ENCODE measurements at places on chromosomes 6 and 20. TPM values are rescaled to one million over a fixed set of nuclear protein-coding genes. Genes with fewer than 3 reads are reported as not detected.

DNA sequence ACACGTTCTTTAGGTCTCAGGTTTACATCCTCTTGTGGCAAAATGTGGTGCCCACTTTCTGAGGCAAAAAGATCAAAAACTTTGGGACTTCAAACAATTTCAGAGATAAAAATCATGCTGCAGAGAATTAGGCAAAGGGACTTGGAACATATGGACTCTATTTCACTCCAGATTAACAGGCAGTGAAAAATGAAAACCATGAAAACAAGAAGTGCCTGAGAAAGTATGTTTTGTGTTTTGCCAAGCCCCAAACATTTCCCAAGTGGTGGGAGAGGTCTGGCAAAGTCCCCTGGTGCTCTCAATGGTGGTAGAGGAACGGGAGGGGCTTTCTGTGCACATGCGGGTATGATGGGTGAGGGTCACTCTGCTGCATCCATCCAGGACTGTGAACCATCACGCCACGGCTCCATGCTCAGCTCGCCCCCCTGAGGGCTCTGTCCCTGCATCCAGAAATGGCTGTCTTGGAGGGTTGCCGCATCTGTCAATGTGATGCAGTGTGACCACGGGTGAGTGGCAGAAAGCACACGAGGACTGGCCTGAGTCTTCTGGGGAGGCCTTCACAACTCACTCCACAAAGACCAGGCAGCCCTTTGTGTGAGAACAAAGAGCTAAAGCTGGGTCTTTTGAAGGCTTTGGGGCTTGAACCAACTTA, 43.2 kb upstream of the TBC1D7 start:
- H3K27ac ChIP-seq: no peak overlapping the region
- no peaks in the 10 kb centered on the region for H3K36me3 ChIP-seq
- H3K4me1 ChIP-seq: no peaks in the 10 kb centered on the region

GRCh38 chr6:130116273-130116672, 97.9 kb downstream of the L3MBTL3 start:
- DNase-seq: no peak
- no peaks in the 10 kb centered on the region for H3K4me1 ChIP-seq
- no peaks in the 10 kb centered on the region for H3K27me3 ChIP-seq
- H3K36me3 ChIP-seq: peaks cover 2% of the 10 kb centered on the region

The HCRTR2 gene
- total RNA-seq: not detected

The POM121L2 gene
- total RNA-seq: not detected

Measured in liver (tissue), 10 donors.